Large intestine (tissue), 12 donors: ENCODE measurements at places on chromosomes 7 and 10.
A peak's percentile ranks its signal among the peaks of the same experiment; 100 is the strongest.

DNA sequence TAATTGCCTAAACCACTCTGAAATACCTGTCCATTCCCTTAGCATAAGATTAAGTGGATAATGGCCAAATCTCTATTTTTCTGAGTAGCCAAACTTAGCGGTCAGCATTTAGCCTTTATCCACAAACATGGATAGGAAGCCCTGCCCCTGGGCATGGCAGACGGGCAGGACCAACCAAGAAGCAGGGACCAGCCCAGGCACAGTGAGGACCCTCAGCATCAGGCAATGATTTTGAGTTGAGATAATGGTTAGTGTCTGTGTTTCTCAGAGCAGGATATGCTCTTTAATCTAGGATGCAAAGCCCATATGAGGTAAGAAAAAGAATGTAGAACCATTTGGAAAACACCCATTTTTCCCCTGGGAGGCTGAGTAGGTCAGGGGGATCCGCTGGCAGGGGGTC is 131.7 kb downstream of the DPP6 start:
- DNase-seq = no peak

DNA sequence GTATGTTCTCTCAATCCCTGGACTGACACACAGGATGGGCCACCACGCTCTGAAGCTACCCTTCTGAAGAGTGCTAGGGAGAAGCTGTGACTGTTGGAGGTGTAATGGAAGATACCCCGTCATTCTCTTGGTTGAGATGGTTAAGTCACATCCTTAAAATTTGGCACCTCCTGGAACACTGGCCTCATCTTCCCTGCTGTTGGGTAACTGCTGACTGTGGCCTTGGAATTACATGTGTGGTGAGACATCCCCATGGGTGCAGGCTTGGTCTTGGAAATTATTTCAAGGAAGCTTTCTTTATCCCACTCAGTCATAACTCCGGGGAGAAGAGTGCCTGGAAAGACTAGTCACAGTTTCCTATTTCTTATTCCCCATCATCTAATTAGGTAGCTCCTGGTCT is 62.0 kb downstream of the LRMDA start:
- DNase-seq = no peak

DNA sequence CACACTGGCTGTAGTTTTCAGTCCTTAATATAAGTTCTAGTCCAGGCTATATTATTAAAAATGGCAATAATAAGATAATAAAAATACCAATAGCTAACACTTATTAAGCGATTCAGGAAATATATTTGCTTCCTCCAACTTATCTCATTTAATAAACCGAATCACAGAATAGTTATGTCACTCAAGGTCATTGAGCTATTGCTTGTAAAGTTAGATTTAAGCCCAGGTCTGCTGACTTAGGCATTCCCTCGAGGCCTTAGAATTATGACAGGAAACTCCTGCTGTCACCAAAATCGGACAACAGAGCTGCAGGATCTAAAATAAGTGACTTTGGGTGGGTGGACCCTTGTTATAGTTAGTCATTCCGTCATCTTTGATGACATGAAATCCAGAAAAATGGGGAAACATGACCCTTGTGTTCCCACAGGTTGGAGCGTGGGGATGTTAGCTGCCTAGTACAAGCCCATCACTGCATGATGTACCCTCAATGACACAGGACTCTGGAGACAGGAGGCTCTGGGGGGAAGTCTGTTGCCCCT is 181.3 kb upstream of the PHYHIPL start:
- DNase-seq = peak; percentile 26

DNA sequence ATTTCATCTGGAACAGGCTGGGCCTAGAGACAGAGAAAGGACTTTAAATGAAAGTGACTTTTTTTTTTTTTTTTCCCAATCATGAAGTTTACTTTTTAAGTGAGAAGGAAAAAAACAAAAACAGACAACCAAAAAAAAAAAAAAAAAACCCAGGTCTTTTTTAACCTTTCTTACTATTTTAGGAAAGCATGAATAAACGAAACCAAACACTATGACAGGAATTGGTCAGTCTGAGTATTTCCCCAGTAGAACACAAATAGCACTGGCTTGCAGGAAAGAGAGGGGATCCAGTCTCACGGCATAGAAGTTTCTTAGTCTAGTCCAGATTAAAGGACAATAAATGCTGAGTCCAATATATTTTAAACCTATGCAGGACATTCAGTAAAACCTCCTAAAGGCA is 180.5 kb upstream of the CCDC6 start:
- no peak for DNase-seq

- peak; percentile 15 for DNase-seq
These were observed 293.5 kb upstream of the IMMP2L start for GRCh38 chr7:111855842-111856227.

- no peak for DNase-seq
These were observed 346.8 kb upstream of the AOAH start for GRCh38 chr7:37071124-37071523.

DNA sequence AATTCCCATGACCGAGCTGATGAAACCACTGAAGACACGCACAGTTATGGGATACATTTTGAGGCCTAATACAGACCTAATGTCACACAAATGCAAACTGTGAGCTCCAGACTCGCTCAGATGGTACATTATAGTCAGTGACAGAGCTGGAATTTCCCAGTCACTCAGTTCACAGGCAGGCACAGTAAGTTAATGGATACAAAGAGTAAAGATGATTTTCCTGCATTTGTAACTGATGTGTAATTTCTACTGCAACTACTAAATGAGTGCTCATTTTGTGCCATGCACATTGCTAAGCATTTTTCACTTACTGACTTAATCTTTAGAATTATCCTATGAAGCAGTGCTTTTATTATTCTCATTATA is 56.5 kb downstream of the ENO4 start:
- DNase-seq = no peak

- no peak for DNase-seq
These were observed 217.1 kb downstream of the PHTF2 start for GRCh38 chr7:78015574-78016260.

DNA sequence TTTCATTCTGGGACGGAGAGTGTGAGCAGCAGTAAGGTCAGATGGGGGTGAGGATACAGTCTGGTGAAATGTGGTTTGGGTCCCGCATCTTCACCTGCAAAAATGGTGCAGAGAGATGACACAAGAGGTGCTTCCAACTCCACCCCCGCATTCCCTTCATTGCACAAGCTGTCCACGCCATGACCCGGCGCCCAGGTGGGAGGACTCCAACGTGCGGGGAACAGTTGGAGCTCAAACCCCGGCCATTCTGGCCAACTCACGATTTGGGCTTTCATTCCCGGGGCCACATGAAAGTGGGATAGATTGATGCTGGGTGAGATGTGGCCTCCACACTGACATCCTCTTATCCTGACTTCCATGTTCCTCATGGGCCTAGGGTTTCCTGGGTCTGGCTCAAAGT is 34.6 kb upstream of the ZNF273 start:
- DNase-seq = no peak

- no peak for DNase-seq
These were observed 213.0 kb upstream of the INHBA start for GRCh38 chr7:41915871-41916270.

DNA sequence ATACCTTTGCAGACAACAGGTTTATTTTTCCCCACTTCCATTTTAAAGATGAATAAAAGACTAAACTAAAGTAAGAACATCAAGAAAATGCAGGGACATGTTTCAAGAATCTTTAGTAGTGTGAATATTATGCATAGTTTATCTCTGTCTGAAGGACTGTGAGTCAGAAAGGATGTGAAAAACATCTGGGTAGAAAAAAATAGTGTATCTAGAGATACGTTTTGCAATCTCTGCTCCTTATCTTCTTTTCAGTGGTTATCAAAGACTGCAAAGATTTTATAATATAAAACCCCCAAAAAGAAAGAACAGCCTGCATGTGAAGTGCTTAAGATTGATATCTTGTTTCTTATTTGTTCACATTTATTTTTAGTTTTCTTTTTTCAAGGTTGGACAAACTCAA is 101.9 kb upstream of the ARHGAP21 start:
- DNase-seq = no peak

DNA sequence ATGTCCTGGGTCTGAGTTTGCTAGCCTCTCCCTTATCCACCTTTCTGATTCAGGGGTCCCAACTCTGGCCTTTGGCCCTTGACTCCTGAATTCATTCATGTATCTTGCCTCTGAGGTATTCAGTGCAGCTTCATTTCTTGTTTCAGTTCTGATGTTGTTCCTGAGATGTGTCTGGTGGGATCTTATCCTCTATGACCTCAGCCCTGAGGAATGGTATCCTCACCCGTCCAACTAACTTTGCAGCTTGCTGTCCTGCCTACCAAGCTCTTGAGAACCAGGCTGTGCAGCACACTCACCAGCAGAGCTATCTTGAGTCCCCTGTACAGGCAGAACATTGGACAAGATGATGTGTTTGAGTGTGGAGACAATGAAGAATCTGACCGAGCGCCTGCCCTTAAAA is 13.8 kb downstream of the SUFU start:
- DNase-seq = no peak

DNA sequence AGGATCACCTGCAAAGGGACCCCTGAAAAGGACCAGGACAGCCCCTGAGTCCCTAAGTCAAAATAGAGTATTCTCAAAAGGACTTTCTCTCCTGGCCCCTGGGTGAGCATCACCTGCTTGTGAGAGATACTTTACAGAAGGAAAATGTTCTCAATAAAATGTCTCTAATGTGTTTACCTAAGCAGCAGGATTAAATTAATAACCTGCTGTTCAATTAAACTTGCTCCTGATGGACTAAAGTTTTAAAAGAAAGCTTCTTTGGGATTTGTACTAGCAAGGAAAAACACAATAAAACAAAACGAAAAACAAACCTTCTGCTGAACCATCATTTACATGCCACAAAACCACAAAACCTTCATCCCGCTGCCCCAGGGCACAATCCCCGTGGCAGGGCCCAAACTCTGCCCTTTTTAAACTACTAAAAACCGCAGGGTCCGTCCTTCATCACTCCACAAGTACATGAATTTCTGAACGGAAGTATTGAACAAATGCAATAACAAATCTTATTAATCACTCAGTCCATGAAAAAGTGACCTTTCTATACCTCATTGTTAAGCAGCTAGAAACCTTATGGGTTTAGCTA is 197.7 kb downstream of the TCERG1L start:
- no peak for DNase-seq

DNA sequence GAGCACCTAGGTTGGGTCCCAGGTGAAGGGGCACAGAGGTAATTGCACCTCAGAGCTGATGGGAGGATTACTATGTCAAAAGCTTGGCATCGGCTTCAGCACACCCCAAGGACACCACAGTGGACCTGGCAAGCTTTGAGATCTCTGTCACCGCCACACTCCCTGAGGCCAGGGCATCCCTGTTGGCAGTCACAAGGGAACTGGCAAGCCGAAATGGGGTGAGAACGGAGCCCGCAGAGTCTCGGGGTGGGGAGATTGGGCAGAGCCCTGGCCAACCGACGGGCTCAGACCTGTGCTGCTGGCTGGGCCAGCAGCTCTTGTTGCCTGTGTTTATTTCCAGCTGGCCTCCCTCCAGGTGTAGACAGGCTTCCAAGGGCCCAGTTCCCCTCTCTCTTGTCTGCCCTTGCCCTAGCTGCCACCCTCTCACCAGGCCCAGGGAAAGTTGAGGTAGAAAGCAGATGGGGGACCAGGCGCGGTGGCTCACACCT is 2.5 kb downstream of the HSPB1 start:
- DNase-seq = no peak

DNA sequence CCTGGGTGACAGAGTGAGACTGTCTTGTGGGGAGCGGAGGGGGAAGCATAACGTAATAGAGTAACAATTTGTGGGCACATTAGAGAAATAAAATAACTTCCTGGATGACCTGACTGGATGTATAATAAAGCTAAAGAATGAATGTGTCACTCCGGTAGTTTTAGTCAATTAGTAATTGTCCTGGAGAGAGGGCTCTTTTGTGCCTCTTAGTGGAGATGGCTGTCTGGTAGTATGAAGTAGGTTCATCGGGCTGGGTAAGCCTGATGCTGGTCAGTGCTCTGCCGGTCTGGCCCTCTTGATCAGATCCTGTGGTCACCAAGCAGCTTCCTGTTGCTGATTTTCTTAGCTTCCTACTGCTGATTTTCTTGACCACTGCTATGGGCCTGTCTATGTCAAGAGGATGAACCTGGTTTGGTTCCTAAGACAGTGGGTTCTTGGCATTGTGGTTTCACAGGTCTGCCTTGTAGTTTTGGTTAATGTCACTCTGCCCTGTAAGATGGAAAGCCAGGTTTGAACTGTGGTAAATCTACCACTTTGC is 34.1 kb downstream of the ZRANB1 start:
- no peak for DNase-seq

GRCh38 chr7:84901366-84901765 is 285.5 kb downstream of the SEMA3D start:
- DNase-seq = no peak

DNA sequence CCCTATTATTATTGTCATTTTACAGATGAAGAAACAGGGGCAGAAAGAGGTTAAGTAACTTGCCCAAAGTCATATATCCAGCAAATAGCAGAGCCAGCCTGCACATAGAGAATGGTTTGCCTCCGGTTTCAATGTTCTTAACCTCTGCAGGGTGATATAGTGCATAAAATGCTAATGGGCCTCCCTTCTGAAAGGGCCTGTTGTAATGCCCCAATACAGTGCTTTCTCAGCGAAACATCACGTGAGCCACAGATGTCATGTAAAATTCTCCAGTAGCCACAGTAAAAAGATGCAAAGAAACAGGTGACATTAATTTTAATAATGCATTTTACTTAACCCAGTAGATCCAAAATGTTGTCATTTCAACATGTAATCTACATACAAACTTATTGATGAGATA is 38.1 kb downstream of the LRGUK start:
- no peak for DNase-seq

GRCh38 chr10:93947524-93947923 is 46.2 kb upstream of the PLCE1 start:
- no peak for DNase-seq

DNA sequence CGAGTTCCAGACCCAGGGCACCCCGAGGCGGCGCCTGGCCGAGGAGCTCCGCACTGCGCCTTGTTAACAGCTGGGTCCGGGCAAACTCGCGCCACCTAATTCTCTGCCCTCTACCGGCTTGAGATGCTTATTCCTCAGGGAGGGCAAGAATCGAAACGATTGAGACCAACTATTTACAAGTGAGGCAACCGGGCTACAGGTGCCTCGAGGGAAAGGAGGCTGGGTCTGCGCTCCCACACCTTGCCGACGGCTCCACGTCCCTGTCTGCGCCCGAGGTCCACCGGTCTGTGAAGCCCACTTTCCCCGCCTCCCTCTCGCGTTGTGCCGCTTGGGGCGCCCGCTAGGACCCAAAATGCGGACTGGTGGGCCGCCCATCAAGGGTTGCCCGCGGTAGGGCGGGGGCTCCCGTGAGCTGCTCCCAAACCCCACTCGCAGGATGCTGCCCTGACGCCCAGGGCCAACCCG is 527 bp downstream of the AKR1B1 start:
- peak; percentile 35 for DNase-seq

DNA sequence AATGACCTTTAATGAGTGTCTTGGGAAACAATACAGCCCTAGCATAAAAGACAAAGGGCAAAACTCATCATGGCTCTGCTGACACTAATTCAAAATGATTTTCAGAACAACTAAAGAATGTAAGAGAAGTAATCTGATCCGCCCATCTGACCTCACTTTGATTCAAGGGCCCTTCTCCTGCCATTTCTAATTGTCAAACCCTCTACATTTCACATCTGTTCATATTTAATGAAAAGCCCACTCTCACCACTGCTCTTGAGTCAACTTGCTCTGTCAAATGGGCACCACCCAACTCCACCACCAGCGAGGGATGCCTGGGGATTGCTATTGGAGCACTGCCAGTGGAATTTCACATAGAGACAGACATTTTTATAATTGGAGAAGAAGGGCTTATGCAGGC is 639.2 kb downstream of the KCNMA1 start:
- no peak for DNase-seq

- no peak for DNase-seq
These were observed 121.6 kb downstream of the CDK6 start for GRCh38 chr7:92714767-92715166.

GRCh38 chr10:127442220-127442525 is 106.9 kb upstream of the NPS start:
- DNase-seq = no peak
